Stimulated activated CD4-positive, alpha-beta T cell treated with anti-CD3 and anti-CD28 coated beads, Interleukin-12 subunit alpha, Interleukin-12 subunit beta, amount 100 ng/mL, for 24 hours (primary cell): ENCODE measurements at places on chromosomes 3 and 15.

GRCh38 chr3:144273601-144274000, 302.0 kb downstream of the DIPK2A start:
- no peak for DNase-seq

GRCh38 chr15:88178631-88179030, 77.9 kb downstream of the NTRK3 start:
- DNase-seq, result no peak

DNA sequence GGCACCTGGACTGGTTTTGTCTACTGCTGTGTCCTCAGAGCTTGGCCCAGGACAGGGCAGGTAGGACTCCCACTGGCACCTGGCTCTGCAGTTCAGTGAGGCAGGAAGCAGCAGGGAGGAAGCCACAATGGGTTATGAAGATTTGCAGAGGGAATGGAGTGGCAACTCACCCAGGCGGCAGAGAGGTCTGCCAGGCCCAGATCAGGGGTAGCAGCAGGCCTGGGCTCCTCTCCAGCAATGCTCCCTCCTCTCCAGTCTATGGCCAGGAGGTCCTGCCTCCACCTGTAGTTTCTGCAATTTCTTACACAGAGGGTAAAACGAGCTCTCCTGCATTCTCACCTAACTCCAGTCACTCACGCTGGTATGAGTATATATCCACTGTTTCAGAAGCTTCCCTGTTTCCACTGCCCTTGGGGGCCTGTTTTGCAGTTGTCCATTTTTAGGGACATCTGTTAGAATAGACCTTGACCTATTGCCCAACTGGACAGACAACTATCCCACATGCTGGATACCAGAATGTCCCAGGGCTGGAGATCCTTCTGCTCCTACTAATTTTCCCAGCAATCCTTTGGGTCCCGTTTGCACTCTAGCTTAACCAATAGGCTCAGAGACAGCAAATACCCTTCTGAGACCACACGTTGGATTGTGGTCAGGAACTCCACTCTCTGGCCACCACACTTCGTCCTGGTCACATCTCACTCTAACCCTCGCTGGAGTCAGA, 35.2 kb downstream of the HMCES start:
- DNase-seq, result no peak

DNA sequence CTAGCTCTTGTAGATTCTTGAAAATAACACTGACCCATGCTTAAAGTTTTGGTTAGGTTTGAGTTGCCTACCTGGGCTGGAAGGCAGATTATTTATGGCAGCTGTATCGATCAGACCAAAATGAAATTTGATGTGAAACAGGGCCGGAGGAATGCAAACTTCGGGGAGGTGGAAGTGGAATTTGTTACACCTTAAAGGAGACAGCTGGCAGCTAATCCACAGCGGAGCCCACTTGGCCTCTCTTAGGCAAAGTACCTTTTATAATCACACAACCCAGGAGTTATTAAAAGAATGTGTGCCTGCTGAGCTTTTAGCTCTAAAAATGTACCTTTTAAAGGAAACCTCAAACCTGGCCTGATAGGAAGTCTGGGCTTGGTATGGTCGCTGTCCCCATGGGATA, 250.9 kb upstream of the TPM1 start:
- DNase-seq, result no peak

DNA sequence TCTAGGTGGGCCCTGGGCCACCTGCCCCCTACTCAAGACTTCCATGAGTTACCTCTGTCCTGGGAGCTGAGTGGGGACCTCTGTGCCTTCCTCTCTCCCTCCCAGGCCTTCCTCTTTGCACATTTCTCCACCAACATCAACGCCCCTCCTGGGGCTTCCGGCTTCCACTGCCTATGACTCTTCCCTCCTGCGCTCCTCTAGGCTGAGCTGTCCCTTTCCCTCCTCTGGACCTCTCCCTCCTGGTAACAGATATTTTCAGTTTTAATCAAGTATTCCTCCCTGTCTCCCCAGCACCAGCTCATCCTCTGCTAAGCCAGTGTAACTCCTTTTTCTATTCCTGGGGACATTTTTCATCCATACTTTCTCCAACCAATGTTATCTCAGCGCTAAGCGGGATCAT, 160.4 kb downstream of the RAB11A start:
- DNase-seq, result no peak

- no peak for DNase-seq
Observed at GRCh38 chr3:127482216-127483004, 108.1 kb downstream of the TPRA1 start.

GRCh38 chr3:157123621-157124020, 36.3 kb downstream of the CCNL1 start:
- no peak for DNase-seq

DNA sequence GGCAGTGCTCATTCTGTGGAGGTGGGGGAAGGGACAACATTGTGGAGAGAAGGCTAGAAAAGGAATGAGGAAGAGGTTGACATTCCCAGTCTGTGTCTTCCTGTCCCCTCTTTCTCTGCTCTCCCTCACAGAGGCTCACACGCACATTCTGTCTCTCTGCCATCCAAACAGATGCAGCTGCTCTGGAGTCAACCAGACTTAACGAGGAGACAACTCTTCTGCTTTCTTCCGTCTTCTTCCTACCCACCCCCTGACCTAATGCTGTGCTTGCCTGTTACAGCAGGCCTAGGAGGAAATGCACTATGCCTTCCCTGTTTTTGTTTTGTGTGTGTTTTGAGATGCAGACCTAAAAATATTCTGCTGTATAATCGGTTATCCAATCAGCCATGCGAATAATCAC, 121.9 kb downstream of the CACNA1D start:
- no peak for DNase-seq

DNA sequence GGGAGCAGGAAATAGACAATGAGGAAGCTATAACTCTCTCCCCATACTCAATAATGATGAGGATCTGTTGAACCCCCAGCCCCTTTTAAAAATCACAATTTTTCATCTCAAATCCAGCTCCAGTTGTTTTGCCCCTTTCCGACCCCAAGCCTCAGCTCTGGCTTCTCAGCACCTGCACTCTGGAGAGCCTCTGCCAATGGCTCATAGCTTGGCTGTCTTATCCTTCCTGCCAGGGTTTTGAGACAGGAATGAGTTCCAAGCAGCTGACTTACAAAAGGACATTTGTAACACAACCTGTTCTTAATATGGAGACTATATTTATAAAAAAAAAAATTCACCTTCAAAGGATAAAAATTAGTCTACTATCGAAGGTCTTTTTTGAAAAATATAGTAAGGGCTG, 105.9 kb upstream of the NEDD4 start:
- DNase-seq, result no peak

- no peak for DNase-seq
Observed at GRCh38 chr15:45030743-45031142, 7.7 kb downstream of the SORD start.

GRCh38 chr3:38604246-38604645, 45.2 kb downstream of the SCN5A start:
- DNase-seq, result no peak

- DNase-seq, result no peak
Observed at GRCh38 chr3:133868758-133869475, 26.8 kb downstream of the RAB6B start.

DNA sequence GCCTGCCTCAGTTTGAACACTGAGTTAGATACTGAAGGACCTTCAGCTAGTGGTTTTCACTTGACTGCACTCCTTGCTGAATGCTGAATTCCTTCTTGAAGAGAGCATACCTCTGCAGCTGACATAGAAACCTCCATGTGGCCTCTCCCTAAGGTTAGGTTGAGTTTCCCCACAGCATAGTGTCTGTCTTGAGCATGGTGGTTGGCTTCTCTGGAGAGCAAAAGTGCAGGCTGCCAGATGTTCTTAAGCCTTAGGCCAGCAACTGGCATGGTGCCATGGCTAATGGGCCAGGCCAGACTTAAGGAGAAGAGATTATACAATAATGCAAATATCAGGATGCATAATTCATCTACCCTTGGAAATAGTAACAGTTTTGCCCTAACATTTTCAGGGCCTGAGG, 545.6 kb upstream of the ZNF385D start:
- no peak for DNase-seq

GRCh38 chr3:115085197-115085865, 61.8 kb downstream of the ZBTB20 start:
- no peak for DNase-seq

- DNase-seq, result no peak
Observed at GRCh38 chr15:57307527-57308169, 68.7 kb upstream of the CGNL1 start.

DNA sequence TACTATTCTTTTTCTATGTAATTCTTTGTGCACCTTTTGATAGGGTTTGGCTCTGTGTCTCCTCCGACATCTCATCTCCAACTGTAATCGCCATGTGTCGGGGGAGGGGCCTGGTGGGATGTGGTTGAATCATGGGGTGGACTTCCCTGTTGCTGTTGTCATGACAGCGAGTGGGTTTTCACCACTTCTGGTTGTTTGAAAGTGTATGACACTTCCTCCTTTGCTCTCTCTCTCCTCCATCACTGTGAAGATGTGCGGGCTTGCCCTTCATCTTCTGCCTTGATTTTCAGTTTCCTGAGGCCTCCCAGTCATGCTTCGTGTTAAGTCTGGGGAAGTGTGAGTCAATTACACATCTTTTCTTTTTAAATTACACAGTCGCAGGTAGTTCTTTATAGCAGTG, 225.8 kb upstream of the DPPA4 start:
- peak; percentile 0 for DNase-seq

- DNase-seq, result no peak
Observed at GRCh38 chr15:45583731-45584639, 3.2 kb upstream of the BLOC1S6 start.

DNA sequence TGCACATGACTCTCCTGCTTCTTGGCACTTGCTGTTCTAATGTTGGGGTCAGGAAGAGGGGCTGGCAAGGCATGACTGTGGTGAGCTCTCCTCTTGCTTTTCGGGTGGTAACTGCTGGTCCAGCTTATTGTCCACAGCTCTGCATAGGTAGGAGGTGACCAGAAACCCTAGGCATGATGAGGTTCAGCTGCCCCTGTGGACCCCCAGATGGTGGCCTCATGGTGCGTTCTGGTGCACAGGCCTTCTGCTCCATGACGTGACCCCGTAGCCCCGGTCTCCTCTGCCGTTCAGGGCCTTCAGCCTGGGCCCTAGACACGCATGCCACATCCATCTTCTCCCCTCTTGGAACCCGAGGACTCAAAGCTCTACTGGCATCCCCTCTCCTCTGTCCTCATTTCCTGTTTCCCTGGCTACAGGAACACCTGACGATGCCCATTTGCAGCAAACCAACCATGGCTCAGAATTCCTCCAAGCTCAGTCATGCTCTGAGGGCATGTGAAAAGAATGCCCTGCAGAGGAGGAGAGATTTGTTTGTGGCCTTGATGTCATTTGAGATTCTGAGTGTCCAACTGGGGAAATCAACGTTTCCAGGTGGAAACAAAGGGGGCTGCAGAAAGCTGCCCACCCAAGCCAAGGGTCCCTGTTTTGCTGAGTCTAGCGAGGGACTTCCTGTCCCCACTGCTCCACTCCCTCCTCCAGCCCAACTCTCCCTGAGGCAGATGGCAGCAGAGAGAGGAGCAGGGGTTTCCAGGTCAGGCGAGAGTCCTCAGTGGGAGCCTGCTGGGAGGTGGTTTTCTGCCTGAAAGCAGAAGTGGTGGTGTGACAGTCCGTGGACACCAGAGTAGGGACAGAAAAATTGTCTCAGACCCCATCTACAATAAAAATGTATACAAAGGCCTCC, 198.7 kb upstream of the LYSMD4 start:
- no peak for DNase-seq

DNA sequence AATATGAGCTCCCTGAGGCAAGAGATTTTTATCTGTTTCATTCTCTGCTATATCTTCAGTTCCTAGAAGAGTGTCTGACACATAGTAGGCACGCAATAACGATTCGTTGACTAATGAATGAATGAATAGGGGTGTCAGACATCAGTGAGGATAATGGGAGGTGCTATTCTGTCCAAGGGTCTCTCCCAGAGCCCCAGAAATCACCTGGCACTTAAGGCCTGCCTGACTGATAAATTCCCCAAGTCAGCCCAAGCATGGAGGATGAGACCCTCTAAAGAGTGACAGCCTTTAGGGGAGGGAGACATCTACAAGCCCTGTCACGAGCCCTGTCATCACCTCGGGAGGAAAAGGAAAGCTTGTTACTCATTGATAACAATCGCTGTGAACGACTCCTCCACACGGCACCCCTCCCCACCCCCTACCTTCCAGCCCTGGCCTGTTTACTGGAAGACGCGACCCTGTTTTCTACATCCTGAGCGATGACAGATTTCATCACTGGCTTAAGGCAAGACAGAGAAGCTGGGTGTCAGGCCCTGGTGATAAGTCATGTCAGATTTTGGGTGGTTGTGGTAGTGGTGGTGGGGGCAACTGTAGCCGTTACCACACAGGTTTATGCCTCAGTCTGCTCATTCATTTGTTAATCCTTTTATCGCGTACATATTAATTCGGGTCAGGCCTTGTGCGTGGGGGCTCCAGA, 23.1 kb downstream of the BHLHE40 start:
- DNase-seq, result peak; percentile 52

- DNase-seq, result no peak
Observed at GRCh38 chr15:93210995-93211394, 122.0 kb upstream of the RGMA start.

- no peak for DNase-seq
Observed at GRCh38 chr3:177356113-177356512, 158.8 kb upstream of the TBL1XR1 start.

- no peak for DNase-seq
Observed at GRCh38 chr3:16480861-16481545, 32.5 kb downstream of the RFTN1 start.

DNA sequence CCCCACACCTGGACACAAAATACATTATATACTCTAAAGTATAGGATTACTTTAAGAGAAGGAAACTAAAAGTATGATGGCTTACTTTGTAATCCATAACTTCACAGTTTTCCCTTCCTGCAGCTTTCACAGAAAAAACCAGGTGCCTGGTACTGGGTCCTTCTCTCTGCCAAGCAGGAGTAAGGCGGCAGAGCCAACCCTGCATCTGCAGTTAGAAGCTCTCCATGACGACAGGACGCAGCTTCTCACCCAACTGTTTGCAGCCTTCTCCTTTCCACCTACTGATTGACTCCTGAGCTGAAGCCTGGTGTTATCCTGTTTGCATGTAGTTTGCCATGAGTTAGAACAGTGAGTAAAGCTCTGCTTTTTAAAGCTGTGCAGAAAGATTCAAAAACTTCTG, 6.7 kb downstream of the MRAS start:
- DNase-seq, result no peak

GRCh38 chr3:53101956-53102355, 28.3 kb downstream of the RFT1 start:
- no peak for DNase-seq

- peak; percentile 2 for DNase-seq
Observed at GRCh38 chr15:64460724-64461720, 644 bp downstream of the ZNF609 start.
